ENCODE measurements at places on chromosomes 1 and 21.
A peak's percentile ranks its signal among the peaks of the same experiment; 100 is the strongest.

GRCh38 chr1:116110567-116111523 is at the start of gene MAB21L3:
TSS of gene MAB21L3 (plus strand) at chr1:116111399. CDS start at chr1:116112616, 1,217 bp downstream.
- H3K36me3 ChIP-seq: no peaks in the 10 kb centered on the region
- no peak for DNase-seq
- H3K27ac ChIP-seq: no peak within 1 kb of the TSS
- H3K4me1 ChIP-seq: no peaks in the 10 kb centered on the region

DNA sequence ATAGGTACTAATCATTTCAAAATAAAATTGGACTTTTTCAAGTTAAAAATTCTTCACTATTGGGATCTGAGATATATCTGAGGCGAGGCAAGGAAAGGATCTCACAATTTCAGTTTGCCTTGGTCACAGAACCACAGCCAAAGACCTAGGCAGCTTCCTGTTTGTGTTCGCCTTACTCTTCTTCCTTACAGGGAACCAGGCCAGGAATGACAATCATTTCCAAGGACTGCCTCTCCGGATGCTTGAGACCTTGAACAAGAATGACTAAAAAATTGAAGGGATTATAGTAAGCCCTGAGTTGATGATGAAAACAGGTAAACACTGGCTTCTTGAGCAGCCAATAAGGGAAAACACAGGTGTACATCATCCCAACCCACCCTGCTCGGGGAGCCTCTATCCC is 35.2 kb upstream of the SERBP1 start:
- H3K4me3 ChIP-seq: no peak overlapping the region
- no peaks in the 10 kb centered on the region for H3K4me1 ChIP-seq
- H3K36me3 ChIP-seq: no peaks in the 10 kb centered on the region
- H3K27ac ChIP-seq: no peak overlapping the region

DNA sequence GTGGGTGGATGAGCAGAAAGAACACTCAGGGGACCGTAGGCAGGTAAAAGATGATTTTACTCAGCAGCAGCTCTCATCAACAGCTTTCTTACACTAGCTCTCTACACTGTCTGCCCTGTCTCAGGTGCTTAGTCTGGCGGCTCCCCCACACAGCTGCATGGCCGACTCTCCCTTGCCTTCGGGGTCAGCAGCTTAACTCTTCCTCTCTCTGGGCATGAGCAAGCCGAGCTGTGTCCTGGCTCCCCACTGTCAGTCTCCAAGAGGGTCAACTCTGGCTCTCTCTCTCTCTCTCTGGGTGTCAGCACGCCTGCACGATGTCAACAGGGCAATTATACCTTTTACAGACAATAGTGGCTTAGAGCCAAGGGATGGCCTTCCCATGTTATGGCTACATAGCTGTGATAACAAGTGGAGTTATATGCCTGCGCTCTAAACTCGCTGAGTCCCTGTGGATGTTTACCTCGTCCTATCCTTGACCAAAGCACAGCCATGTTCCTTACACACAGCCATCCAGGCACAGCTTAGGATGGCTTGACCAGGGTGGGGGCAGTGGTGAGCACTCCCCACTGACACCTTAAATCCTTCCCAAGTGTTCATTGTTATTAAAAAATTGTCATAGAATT is 3.1 kb upstream of the BCL10 start:
- no peak overlapping the region for H3K27ac ChIP-seq
- H3K36me3 ChIP-seq: no peaks in the 10 kb centered on the region
- H3K27me3 ChIP-seq: no peaks in the 10 kb centered on the region
- H3K4me3 ChIP-seq: no peak overlapping the region
- no peak for DNase-seq

DNA sequence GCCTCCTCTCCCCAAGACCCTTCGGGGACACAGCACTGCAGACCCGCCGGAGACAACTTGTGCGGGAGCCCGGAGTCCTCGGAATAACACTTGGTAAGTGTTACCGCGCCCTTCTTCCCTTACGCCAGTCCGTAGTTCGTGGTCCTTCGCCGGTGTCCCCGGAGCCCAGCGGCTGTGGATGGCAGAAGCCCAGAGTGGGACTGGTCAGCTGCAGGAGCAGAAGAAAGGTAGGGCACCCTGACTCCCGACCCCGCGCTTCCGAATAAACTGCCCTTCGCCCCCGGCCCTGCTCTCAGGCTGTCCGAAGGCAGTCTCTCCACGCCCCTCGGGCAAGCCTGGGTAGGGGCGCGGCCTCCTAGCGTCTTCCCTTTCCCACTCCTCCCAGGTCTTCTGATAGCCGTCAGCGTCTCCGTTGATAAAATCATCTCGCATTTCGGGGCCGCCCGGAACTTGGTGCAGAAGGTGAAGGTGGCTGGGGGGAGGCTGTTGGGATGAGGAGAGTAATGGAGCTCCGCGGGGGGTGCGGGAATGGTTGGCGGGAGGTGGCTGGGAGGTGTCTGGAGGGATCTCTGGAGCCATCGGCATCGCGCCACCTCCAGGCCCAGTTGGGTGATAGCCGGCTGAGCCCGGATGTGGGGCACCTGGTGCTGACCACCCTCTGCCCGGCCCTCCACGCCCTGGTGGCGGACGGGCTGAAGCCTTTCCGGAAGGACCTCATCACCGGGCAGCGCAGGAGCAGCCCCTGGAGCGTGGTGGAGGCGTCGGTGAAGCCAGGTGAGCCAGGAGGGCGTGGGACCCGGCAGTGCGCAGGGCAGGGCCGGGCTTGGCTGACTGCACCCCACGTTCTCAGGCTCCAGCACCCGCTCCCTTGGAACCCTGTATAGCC is 4.3 kb downstream of the RUSC1 start:
- H3K27me3 ChIP-seq: no peaks in the 10 kb centered on the region
- H3K27ac ChIP-seq: peak overlapping the region; percentile 49
- DNase-seq: peak; percentile 43
- H3K36me3 ChIP-seq: peaks cover 2% of the 10 kb centered on the region
- peak overlapping the region; percentile 99 for H3K4me3 ChIP-seq
- H3K4me1 ChIP-seq: peaks cover 38% of the 10 kb centered on the region

GRCh38 chr21:27339902-27340301 is 373.0 kb upstream of the ADAMTS5 start:
- no peak overlapping the region for H3K4me3 ChIP-seq
- no peaks in the 10 kb centered on the region for H3K36me3 ChIP-seq
- H3K27ac ChIP-seq: no peak overlapping the region
- no peaks in the 10 kb centered on the region for H3K4me1 ChIP-seq
- DNase-seq: no peak

All from natural killer cell (primary cell).